ENCODE measurements at places on chromosomes 2 and 18.
A peak's percentile ranks its signal among the peaks of the same experiment; 100 is the strongest.

GRCh38 chr2:133641942-133642725, 73.9 kb upstream of the NCKAP5 start:
- DNase-seq = no peak

GRCh38 chr2:223221139-223221835, 169.3 kb downstream of the KCNE4 start:
- no peak for DNase-seq

DNA sequence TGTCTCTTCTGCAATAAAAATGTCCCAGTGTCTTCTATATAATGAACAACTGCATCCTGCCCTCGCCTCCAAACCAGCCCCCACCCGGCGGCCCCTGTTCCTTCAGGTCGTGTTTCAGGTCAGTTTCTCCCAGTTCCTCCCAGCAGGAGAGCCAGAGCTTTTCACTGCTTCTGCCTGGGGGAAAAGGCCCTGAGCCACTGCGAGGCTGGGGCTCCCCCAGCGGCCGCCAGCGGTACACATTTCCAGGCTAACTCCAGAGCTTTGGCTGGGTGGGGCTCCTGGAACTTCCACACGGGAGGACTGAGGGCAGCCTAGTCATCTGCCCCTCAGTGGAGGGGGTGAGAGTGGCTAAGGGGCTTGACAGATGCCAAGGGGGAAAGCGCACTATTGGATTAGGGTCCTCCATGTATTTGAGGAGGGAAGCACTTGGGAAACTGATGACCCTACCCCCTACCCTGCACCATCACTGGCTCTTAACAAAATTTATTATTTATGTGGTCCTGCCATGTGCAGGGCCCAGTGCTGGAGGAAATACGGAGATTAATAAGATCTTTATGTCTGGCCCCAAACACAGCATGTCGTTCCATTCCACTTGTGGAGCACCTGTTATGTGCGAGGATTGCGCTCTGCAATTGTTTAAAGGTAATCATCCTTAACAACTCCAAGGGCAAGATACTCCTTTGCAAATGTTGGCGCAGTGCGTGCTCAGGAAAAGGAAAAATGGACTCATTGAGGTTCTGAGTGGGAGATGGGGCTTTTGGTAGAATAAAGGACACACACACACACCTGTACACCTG, 17.3 kb upstream of the CYS1 start:
- peak; percentile 70 for DNase-seq

GRCh38 chr2:176088048-176088936, 4.2 kb upstream of the HOXD13 start:
- peak; percentile 77 for DNase-seq

DNA sequence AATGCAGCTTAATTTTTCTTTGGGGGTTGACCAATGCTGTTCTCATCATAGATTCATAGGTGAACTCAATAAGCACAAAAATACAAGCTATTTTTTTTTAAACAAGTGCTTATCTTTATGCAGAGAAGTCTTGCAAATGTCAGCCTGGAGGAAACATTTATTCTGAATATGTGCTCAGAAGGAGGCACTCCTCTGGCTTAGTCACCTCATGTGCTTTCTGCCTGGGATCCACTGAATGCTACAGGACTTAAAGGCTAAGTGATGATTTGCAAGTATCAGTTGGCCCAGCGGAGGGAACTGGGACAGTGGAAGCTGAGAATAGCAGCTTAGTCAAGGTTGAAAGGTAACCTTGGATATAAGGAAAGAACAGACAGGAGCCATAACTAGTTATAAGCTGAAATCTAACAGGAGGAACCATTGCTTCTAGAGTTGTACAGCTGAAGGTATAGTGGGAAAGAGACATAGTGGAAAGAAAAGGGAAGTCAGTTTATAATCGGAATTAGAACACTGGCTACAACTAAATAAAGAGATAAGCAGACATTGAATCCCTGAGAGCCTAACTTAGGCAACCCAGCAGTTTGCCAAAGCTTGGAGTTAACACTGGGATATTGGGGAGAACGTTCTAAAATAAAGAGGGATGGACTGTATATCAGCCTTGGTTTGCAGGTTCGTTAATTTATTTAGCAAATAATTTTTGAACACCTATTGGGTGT, 488.7 kb downstream of the SUCLG1 start:
- peak; percentile 80 for DNase-seq

GRCh38 chr2:136727973-136728699, 37.2 kb upstream of the THSD7B start:
- no peak for DNase-seq

- peak; percentile 55 for DNase-seq
Observed at GRCh38 chr2:173496746-173497145, 142.1 kb downstream of the CDCA7 start.

GRCh38 chr2:236928380-236929037, 157.2 kb upstream of the COPS8 start:
- DNase-seq = peak; percentile 35

GRCh38 chr2:210363261-210363660, 48.3 kb upstream of the MYL1 start:
- no peak for DNase-seq

DNA sequence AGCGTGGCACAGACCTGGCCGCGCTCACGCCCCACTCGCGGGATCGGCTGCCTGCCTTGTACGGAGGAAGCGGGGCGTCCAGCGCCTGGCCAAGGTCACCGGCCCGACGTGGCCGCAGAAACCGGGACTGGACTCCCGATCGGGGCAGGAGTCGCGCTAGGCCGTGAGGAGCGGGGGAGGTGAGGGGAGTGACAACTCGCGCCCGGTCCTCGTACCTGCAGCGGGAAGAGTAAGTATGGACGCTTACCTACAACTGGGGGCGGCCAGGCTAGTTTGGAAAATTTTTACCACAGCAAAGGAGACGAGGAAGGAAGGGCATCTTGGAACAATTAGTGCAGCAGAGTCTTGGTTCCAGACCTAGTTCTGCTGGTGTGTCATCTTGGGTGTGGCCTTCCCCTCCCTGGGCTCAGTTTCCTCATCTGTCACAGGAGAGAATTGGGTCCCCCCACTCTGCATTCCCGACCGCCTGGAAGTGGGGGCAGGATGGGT, 693 bp downstream of the UBE2F start:
- DNase-seq = no peak

DNA sequence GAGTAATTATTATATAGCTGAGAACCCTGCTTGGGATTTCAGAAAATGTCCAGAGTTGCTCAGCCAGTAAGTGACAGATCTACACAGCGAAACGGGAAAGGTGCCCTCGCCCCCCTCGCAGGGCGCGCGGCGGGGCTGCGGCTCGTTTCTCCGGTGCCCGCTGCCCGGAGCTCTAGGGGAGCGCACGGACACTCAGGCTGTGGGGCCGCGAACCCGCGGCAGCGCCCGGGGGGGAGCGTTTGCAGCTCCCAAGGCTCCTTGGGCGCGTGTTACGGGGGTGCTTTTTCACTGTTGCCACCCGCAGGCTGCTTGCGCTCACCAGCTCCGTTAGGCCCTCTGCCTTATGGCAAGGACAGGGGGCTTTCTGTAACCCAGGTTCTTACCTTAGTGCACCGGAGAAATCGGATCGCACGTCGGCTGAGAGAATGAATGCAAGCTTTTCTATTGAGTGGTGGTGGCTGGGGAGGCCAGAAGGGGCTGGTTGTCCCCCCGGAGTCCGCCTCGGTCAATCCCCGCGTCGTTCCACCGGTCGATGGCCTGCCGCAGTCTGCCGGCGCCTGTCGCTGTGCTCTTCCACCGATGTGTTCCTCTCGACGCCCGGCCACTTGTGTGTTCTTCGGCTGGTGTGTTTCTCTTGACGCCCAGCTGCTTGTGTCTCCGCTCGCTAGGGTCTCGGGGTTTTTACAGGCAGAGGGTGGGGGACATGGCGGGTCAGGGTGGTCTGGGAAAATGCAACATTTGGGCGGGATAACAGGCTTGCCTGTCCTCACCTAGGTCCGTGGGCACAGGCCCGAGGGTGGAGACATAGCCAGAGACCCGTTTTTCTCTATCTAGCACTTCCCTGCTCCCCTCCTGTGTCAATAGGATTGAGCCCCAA, 758.8 kb upstream of the DDX18 start:
- DNase-seq = no peak

GRCh38 chr2:78065366-78065765, 543.2 kb upstream of the LRRTM4 start:
- DNase-seq = no peak

GRCh38 chr18:74524097-74524496, 10.2 kb upstream of the CNDP1 start:
- DNase-seq = no peak

DNA sequence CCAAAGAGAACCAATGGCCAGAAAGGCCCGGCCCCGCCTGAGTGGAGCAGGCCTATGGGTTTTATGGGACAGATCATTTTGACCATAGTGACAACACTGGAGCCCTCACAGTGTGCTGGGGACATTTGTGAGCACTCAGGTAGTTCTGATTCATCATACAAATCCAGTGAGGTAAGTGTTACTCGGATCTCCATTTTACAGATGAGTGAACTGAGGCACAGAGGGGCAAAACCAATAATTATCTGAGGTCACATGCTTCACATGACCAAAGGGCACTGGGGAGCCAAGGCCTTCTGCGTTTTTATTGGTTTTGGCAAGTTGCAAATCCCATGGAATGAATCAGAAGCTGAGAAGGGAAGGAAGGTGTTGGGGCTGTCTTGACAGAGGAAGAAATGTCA, 111.5 kb upstream of the MGAT5 start:
- no peak for DNase-seq

- DNase-seq = no peak
Observed at GRCh38 chr2:170229125-170229524, 51.2 kb downstream of the MYO3B start.

DNA sequence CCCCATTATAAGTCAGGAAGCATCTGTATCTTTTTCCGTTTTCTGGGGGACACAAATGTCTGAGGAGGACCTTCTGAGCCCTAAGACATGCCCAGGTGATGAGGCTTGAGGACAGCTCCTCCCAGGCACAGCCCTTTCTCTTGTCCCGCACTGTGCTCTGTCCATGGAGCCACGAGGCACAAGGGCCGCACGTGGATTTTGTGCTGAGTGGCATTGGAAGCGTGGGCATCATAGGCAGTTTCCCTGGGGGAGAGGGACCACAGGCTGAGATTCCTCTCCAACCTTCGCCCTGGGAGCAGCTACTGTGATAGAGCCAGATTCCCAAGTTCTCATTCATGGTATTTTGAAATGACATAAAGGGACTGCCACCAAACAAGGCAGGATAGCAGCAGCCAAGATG, 139.9 kb downstream of the SH3RF3 start:
- DNase-seq = no peak

DNA sequence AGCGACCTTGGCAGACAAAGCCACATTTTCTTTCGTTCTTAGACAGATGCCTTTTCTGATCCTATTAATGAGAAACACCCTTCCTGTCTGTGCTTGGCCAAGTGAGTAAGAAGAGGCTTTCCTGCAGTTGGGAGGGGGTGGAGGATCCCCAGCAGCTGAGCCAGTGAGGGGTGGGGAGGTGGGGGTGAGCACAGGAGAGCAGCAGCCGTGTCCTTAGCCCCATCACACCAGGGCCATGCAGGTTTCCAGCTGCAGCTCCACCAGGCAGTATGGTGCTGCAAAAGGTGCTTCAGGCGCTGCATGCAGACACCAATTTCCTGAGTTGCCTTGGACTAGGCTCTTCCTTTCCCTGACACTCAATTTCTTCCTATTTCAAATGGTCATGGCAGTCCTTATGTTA, 123.3 kb upstream of the SIX2 start:
- no peak for DNase-seq

GRCh38 chr2:233094614-233095013, 34.5 kb downstream of the INPP5D start:
- no peak for DNase-seq

GRCh38 chr2:159163930-159164329, 122.6 kb downstream of the WDSUB1 start:
- no peak for DNase-seq

GRCh38 chr2:68094111-68094510, 31.3 kb upstream of the C1D start:
- no peak for DNase-seq

- DNase-seq = peak; percentile 28
Observed at GRCh38 chr2:26922405-26923188, 47.8 kb upstream of the MAPRE3 start.

GRCh38 chr18:29250259-29250658, 1073.3 kb upstream of the CDH2 start:
- DNase-seq = no peak

- no peak for DNase-seq
Observed at GRCh38 chr2:190789074-190790004, 91.3 kb upstream of the GLS start.

DNA sequence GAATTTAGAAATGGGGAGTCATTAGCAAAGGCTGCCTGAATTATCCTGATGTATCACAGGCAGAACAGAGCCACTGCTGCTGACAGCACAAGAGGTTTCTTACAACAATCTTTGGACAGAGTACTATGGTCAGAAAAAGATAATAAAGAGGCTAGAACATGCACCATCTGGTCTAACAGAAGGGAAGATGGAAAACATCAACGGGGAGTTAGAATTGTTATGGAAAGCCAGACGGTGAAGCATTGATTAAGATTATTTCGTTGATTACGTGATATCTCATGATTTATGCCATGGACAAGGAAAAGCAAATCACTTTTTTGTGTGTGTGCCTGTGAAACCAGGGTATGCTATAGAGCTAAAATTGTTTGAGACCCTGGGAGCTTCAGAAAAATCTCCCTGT, 409.4 kb upstream of the ETAA1 start:
- DNase-seq = no peak

DNA sequence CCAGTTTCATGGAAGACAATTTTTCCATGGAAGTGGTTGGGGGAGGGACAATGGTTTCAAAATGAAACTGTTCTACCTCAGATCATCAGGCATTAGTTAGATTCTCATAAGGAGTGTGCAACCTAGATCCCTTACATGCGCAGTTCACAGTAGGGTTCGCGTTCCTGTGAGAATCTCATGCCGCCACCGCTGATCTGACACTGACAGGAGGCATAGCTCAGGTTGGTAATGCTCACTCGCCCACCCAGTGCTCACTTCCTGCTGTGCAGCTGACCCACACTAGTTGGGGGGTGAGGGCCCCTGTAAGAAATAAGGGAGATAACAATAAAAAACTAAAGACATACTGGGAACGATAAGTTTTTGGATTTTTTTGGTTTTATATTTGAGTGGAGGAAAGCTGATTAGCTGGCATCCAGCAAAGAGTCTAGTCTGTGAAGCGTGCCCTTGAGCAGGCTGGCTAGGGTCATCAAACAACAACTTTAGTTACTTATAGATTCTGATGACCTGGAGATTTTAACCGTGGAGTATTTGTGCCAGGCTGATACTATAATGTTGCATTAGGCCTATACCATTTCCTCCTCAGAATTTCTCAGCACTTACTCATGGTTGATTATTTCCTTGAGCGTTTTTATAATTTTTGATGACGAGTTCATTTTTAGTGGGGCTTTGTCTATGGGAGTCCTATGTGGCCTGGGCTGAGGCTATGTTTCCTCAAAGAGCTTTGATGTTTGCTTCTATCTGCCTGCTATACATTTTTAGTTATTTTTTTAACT, 6.3 kb upstream of the MCFD2 start:
- no peak for DNase-seq

DNA sequence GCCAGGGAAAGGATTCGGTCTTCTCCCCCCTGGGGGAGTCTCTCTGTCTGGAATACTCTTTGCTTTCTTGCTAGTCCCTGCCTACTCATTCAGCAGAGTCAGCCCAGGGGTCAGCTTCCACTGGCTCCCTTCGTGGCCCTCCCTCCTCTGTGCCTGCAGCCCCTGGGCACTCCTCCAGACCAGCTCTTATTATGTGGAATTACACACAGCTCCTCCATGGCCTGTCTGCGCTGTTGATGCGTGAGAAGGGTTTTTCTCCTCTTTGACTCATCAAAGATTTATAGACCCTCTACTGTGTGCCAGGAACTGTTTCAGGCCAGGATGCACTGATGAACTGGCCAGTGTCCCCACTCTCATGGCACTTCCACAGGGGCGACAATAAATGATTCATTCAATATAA, 44.4 kb downstream of the ST8SIA5 start:
- DNase-seq = peak; percentile 88

GRCh38 chr2:31296641-31297287, 62.8 kb downstream of the EHD3 start:
- DNase-seq = no peak

Data from umbilical cord (tissue), 2 donors.